ENCODE measurements at places on chromosomes 6 and 20. TPM values are rescaled to one million over a fixed set of nuclear protein-coding genes. Genes with fewer than 3 reads are reported as not detected.
A peak's percentile ranks its signal among the peaks of the same experiment; 100 is the strongest.

The RBM38 gene
- 17.8 TPM for total RNA-seq

GRCh38 chr6:13248053-13248452 lies 80.3 kb downstream of the TBC1D7 start:
- peaks cover 6% of the 10 kb centered on the region for H3K4me1 ChIP-seq
- no peaks in the 10 kb centered on the region for H3K36me3 ChIP-seq
- no peak overlapping the region for H3K4me3 ChIP-seq
- peaks cover 3% of the 10 kb centered on the region for H3K27me3 ChIP-seq

The TCF21 gene
- total RNA-seq = not detected

DNA sequence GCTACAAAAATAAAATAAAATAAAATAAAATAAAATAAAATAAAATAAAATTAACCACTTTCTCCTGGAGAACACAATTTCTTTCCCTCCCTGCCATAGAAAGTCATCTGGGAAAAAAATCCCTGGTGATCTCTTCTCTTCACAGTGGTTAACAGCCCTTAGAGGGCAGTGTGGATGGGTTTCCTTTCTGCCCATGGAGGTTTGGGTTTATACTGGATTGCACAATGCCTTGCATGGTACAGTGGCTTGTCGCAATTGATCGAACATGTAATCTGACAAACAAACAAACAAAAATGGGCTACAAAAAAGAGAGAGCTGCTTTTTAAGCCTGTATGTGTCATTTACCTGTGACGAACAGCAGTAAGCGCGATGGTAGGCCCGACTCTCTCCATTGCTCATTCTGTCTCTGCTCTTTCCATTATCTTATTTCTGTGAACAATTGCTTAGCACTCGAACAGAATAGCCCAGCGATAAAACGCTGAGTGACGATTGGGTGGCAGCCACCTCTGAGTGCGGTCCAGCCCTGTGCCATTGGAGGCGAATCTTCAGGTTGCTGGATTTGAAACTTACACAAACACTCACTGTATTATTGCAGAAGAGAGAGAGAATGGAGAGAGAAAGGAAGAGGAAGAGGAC lies 166.1 kb downstream of the CD83 start:
- peaks cover 2% of the 10 kb centered on the region for H3K36me3 ChIP-seq
- H3K4me3 ChIP-seq = no peak overlapping the region
- DNase-seq = no peak
- H3K27me3 ChIP-seq = peaks cover 5% of the 10 kb centered on the region
- no peak overlapping the region for H3K27ac ChIP-seq

The CST1 gene
- total RNA-seq = not detected

The SEL1L2 gene
- not detected for total RNA-seq

GRCh38 chr6:72966628-72967280 lies 258.5 kb downstream of the KHDC1L start:
- H3K27me3 ChIP-seq = no peaks in the 10 kb centered on the region
- no peak for DNase-seq
- no peak overlapping the region for H3K27ac ChIP-seq
- no peak overlapping the region for H3K4me3 ChIP-seq
- peaks cover 5% of the 10 kb centered on the region for H3K4me1 ChIP-seq

The POU3F2 gene
- not detected for total RNA-seq

The ZNF165 gene
- 0.78 TPM for total RNA-seq

DNA sequence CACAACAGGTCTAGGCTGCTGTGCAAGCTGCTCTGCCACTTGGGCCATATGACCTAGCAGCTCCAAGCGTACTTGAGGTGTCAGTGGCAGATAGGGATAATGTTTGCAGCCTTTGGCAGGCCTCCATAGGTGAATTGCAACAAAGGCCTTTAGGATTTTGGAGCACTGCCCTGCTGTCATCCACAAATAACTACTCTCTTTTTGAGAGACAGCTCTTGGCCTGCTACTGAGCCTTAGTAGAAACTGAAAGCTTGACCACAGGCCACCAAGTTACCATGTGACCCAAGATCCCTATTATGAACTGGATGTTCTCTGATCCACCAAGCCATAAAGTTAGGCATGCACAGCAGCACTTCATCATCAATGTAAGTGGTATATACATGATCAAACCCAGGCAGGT lies 29.9 kb downstream of the FBXO30 start:
- DNase-seq = no peak
- H3K4me3 ChIP-seq = no peak overlapping the region
- H3K27ac ChIP-seq = no peak overlapping the region
- H3K4me1 ChIP-seq = no peaks in the 10 kb centered on the region

GRCh38 chr6:2616811-2617210 lies 133.9 kb downstream of the MYLK4 start:
- peaks cover 21% of the 10 kb centered on the region for H3K4me1 ChIP-seq
- H3K36me3 ChIP-seq = peaks cover 2% of the 10 kb centered on the region
- no peak overlapping the region for H3K4me3 ChIP-seq
- H3K27ac ChIP-seq = peak overlapping the region; percentile 34
- H3K27me3 ChIP-seq = peaks cover 5% of the 10 kb centered on the region
- DNase-seq = no peak

DNA sequence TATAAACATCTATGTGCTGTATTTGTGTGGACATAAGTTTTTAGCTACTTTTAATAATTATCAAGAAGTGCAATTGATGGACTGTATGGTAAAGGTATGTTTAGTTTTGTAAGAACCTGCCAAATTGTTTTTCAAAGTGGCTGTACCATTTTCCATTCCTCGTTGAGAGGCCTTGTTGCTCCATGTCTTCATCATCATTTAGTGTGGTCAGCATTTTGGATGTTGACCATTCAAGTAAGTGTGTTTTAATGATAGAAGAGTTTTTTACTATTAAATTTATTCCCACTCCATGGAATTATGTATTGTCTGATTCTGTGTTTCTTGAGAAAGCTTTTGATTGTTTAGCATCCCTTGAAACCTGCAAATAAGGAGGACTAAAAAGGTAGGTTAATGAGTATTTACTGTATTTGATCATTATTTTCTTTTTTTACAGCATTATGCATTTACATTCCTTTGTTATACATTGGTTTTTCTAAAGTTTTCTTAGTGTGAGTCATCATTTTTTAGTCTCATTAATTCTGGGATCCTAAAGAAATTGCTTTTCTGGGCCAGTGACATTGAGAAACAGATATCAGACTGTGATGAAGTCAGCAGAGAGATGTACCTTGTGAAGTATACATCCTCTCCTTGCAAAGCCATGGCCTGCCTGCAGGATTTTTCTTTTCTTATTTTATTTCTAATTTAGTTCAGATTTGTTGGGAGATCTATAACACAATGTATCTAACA lies 312.8 kb upstream of the PTCHD4 start:
- no peak for DNase-seq
- H3K4me3 ChIP-seq = no peak overlapping the region
- no peaks in the 10 kb centered on the region for H3K36me3 ChIP-seq
- peaks cover 34% of the 10 kb centered on the region for H3K4me1 ChIP-seq
- no peaks in the 10 kb centered on the region for H3K27me3 ChIP-seq
- H3K27ac ChIP-seq = no peak overlapping the region

Data from osteocyte (in vitro differentiated cells).